Peyer's patch (tissue), 4 donors: ENCODE measurements at places on chromosomes 4 and X. TPM values are rescaled to one million over a fixed set of nuclear protein-coding genes. Genes with fewer than 3 reads are reported as not detected.

The PCSK1N gene
- 33.5 TPM for total RNA-seq

The NUP62CL gene
- 1.2 TPM for total RNA-seq

DNA sequence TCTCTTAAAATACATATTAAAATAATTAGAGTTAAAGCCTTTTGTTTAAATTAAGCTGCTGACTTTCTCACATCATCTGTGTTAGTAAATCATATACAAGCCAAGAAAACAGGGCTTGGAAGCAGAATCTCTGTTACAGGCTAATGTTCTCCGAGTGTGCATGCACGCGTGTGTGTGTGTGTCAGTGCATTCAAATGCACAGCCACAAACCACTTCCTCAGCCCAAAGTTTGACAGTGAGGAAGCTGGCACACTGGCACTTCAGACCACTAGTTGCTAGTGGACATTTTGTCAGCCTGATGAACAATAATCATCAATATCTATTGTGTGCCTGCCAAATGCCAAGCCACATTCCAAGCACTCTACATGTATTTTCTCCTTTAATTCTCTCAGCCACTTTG, 5.6 kb downstream of the MAOB start:
- no peak for DNase-seq

DNA sequence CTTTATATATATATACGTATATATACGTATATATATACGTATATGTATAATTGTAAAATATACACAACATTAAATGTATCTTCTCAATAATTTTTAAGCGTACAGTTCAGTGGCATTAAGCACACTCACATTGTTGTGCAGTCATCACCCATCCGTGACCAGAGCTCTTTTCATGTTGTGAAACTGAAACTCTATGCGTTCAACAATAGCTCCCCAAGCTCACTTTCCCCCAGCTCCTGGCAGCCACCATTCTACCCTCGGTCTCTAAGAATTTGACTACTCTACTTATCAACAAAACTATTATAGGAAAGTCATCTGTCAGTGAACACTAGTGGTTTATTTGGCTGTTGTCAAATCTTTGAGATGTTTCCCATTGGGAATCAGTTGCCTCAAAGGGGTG, 621.8 kb upstream of the GALNT7 start:
- no peak for DNase-seq

GRCh38 chr4:55330241-55330640, 15.8 kb upstream of the SRD5A3 start:
- no peak for DNase-seq

GRCh38 chr4:16824278-16824806, 74.1 kb downstream of the LDB2 start:
- DNase-seq = no peak
